ENCODE measurements at places on chromosomes 2 and 18.

DNA sequence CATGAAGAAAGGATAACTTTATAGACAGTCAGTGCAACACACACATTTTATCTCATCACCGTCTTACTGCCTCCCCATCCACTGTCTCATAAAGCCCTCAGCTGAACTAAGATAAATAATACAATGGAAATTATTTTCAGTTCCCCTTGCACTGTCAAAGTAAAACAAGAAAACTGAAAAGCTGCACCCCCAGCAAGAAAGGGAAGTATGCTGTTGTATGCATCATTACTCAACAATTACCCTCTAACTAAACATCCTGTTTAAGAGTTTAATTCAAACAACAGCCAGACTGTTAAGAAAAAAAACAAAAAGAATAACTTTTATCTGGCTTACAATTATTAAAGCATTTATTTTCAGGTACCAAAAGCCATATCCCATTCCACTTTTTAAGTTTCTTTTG, 25.0 kb downstream of the MPPE1 start:
- peak; percentile 88 for DNase-seq

DNA sequence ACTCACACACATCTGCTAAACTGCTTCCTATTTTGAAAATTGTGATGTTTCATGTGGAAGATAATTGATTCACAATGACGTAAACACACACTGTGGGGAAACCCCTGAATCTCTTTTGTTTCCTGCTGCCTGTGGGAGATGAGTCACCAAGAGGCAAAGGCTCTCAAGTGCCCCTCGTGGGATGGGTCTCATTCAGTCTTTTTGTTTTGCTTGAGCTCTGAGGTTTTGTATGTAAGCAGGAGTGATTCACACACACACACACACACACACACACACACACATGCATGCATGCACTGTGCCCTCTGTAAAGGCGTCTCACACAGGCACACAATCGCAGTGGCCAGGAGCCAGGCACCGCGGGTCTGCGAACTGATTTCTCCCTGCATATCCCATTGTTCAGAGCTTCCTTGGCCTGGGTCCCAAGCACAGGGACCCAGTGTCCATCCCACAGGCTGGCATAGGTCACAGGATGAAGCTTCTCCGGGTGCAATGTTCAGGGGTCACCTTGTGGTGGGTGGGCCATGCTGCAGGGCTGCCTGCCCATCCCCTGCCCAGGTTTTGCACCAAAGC, 12.1 kb upstream of the ARHGEF4 start:
- DNase-seq = peak; percentile 73

- no peak for DNase-seq
Observed at GRCh38 chr2:230134496-230135129, 65.9 kb upstream of the SLC16A14 start.

DNA sequence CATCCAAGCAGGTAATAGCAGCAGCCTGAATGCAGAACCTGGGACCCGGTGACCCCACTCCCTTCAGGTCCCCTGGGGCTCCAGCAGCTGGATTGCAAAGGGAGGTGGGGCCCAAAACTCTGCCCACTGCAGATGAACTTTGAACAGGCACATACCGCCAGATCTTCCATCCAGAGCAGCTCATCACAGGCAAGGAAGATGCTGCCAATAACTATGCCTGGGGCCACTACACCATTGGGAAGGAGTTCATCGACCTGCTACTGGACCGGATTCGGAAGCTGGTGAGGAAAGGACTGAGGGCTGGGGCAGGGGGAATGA, 9.2 kb upstream of the DNAJB2 start:
- DNase-seq = no peak

DNA sequence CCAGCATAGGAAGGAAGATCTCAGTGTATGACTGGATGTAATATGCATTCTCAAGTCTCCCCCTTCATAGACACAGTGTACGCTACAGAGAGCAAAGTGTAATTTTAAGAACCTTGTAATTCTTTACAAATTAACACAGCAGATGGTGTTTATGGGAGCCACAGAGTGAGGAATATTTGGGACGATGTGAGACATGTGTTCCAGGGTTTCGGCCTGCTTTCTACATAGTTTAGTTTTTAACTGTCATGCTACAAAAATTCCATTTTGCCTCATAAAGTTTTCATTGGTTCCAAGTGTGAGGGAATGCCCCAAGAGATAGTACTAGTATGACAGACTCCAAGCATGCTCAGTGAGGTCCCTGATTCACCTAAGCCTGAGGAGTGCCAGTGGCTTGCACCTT, 76.2 kb upstream of the LRRTM1 start:
- DNase-seq = no peak

DNA sequence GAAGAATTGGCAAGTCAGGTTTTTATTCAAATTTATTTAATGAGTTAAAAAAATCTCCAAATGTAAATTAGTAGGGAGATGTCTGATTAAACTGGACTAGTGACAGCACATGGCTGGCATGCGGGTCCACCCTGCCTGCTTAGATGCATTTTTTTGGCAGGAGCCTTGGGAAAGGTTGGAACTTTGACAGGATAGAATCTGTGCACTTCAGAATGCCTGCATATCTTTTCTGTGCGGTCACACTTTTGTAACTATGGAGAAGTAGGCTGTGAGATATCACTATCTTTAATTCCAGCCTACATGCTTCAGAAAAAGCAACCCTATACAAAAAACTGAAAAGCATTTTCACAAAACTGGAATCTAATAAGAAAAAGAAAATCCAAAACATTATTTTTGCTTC, 317.8 kb downstream of the MBD2 start:
- no peak for DNase-seq

- no peak for DNase-seq
Observed at GRCh38 chr2:178043266-178043665, 29.3 kb downstream of the PDE11A start.

GRCh38 chr2:229244975-229245374, 26.1 kb downstream of the PID1 start:
- DNase-seq = no peak

DNA sequence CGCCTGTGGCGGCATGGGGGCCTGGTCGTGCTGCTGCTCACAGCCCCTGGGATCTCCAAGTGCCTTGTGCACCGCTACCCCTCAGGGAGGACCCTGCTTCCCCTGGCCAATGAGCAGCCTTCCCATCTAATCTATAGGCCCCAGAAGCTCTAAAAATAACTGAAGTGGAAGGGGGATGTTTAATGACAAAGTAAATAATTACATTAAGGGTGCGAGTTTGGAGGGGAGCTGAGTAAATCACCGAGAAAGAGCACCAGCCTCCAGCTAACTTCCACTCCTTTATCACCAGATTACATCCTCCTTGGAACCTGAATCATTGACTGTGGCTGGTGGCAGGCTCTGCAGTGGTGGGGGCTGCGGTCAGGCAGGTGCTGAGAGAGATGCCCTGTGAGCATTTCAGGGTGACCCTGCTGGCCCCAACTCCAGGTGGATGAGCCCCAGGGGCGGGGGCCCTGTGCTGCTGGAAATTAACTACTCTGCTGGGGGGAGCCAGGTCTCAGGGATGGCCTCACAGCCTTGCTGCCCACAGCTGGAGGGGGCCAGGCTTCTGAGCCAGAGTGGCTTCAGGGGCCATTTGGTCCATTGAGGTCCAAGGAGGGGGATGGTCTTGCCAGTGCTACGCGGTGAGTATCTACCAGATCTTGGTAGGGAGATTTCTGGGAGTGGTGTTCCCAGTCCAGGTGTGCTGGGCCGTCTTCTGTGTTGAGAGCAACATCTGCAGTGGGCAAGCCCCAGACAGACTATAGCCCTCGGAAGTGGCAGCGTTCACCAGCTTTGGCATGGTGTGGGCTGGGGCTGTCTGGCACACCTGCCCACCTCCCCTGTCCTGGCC, 74.2 kb downstream of the GLI2 start:
- DNase-seq = no peak

DNA sequence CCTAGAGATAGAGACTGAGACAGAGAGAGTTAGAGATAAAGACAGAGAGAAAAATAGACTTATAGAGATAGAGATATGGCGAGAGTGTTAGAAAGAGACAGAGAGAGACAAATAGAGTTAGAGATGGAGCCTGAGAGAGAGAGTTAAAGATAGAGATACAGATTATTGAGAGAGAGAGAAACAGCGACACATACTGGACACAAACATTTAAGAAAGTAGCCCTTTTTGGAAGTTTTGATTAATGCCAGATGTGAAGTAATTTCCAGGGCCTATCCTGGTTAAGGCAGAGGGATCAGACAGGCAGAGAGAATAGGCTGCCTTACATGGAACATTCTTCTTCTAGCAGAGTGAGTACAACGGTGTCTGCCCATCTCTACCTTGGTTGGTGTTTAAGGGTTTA, 311.6 kb upstream of the CDH7 start:
- DNase-seq = no peak

- no peak for DNase-seq
Observed at GRCh38 chr2:85741833-85742455, 11.8 kb upstream of the ATOH8 start.

- DNase-seq = peak; percentile 32
Observed at GRCh38 chr2:80238692-80239469, 65.7 kb downstream of the LRRTM1 start.

- peak; percentile 8 for DNase-seq
Observed at GRCh38 chr2:223008162-223008561, 43.8 kb upstream of the KCNE4 start.

DNA sequence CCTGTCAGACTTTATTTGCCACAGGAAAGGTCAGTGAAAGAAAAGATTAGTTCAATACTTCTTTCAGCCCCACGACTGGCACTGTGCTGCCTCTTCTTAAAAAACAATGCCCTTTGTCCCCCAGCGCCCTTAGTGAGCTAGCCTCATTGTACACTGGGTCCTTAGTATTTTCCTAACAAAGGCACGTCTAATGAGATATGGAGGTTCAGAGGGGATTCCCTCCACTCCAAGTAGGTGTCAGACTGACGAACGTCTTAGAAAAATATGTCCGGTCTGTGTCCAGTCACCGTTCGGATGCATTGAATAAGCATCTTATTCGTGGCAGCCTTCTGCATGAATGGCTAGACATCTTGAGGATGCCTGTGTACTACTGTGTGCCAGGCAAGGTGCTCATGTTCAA, 1.1 kb downstream of the FECH start:
- DNase-seq = no peak

DNA sequence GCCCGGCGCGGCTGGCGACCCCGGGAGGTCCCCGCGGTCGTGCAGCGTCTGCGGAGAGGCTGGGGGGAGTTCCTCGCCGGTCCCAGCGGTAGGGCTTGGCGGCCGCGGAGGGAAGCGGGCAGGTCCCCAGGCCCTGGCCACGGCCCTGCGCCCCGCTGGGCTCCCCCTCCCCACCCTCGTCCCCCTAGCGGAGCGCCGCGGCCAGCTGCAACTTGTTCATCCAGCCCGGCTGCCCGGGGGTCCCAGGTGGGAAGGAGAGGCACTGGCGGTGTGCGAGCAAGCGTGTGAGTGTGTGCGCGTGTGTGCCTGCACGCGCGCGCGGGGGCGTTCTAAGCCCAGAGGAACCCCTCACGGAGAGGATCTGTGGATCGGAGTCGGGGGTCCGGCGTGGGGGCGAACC, 1.3 kb downstream of the PTPRM start:
- DNase-seq = no peak

- peak; percentile 34 for DNase-seq
Observed at GRCh38 chr2:230226051-230226551, 565 bp downstream of the SP140 start.

GRCh38 chr2:224272237-224272910, 129.5 kb downstream of the FAM124B start:
- DNase-seq = no peak

GRCh38 chr2:25341011-25341727, 556 bp downstream of the DNMT3A start:
- DNase-seq = no peak

DNA sequence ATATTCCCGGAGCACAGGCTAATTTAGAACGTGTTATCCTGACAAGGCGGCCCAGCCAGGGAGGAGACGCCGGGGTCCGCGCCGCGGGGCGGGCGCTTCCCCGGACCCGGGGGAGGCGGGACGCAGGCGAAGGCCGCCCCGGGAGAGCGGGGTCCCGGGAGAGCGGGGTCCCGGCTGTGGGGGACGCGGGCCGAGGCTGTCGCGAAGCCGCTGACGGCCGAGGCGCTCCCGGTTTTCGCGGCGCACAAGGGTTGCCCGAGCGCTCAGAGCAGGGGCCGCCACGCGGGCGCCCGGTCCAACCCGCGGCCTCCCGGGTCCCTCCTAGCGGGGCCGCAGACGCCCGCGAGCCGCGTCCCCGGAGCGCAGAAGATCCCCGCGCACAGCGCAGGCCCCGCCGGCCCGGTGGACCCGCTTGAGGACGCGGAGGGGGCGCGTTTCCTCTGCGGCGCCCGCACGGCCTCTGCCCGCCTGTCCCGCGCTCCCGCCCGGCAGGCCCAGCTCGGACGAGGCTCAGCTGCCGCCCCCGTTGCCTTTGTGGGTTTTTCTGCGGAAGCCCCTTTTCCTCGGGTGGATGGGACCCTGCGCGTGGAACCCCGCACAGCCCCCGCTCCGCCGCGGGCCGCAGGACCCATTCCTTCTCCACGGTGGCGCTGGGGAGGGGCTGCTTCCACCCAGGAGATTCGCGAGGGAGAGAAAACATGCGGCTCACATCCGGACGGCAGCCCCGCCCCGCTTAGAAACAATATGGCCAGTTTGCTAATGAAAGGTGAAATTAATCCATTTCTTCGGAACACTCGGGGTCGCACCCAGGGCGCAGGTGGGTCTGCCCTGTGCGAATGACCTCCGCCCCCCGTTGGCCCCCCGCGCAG, 9.6 kb upstream of the KCNG2 start:
- no peak for DNase-seq

DNA sequence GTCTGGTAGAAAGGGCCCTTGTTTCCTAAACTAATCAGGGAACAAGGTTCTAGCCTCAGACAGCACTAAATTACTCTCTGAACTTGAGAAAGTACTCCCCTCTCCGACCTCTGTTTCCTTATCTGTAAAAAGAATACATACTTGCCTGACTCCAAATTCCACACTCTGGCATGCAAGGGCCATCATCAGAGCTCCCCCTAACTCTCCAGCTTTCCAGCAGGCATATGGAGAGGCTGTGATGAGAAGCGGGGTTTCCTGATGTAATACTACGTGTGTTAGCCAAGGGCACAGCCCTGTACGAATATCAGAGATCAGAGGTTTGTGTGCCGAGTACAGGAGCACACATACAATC, 1.8 kb upstream of the EVA1A start:
- DNase-seq = no peak

GRCh38 chr18:3597409-3598357, 147.7 kb downstream of the TGIF1 start:
- DNase-seq = no peak

DNA sequence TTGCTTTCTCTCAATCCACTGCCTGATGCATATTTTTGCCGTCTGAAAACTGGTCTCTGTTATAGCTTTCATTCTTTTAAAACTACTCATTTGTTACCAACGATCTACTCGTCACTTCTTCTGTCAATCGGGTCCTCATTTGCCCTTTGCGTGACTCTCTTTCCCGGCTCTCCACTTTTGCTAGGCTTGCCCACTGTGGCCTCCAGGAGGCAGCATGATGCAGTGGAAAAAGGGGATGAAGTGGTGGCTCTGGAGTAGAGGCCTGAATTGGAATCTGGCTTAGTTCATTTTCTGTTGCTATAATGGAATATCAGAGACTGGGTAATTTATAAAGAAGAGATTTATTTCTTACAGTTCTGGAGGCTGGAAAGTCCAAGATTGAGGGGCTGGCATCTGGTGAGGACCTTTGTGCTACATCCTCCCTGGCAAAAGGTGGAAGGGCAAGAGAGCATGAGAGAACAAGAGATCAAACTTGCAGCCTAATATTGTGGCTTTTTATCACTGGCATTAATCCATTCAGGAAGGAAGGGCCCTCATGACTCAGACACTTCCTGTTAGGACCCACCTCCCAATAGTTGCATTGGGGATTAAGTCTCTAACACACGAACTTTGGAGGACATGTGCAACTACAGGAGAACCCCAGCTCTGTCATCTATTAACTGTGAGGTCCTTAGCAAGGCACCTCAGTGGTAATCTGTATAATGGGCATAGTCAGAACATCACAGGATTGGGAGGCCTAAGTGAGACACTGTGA, 15.4 kb downstream of the GDF7 start:
- no peak for DNase-seq

GRCh38 chr2:189851174-189851826, 67.0 kb downstream of the PMS1 start:
- no peak for DNase-seq
